ENCODE measurements at places on chromosomes 1 and 21. TPM values are rescaled to one million over a fixed set of nuclear protein-coding genes. Genes with fewer than 3 reads are reported as not detected.

Gene CSDE1
- 915 TPM for total RNA-seq

DNA sequence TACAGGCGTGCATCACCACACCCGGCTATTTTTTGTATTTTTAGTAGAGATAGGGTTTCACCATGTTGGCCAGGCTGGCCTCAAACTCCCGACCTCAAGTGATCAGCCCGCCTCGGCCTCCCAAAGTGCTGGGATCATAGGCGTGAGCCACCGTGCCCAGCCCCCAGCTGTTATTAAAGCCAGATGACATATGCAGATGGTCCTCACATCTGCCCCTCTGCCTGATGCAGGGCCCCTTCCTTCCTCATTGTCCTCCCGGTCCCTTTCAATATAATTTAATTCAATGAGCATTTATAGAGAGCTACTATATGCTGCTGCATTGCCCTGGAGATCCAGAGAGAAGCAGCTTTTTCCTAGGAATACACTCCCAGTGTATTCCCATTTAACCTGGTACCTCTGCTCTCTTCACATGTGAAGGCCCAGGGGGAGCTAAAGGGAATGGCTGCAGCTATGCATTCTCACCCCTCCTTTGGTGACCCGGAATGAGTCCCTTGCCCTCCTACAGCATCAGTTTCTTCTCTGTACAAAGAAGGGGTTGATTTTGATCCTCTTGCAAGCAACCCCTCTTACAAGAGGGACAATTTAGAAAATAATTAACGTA is 55.6 kb downstream of the L1TD1 start:
- H3K27ac ChIP-seq, result no peak overlapping the region
- H3K4me1 ChIP-seq, result no peaks in the 10 kb centered on the region
- DNase-seq, result no peak
- no peaks in the 10 kb centered on the region for H3K27me3 ChIP-seq
- H3K36me3 ChIP-seq, result no peaks in the 10 kb centered on the region
- H3K4me3 ChIP-seq, result no peak overlapping the region

Gene NBPF26
- total RNA-seq, result 27.1 TPM

DNA sequence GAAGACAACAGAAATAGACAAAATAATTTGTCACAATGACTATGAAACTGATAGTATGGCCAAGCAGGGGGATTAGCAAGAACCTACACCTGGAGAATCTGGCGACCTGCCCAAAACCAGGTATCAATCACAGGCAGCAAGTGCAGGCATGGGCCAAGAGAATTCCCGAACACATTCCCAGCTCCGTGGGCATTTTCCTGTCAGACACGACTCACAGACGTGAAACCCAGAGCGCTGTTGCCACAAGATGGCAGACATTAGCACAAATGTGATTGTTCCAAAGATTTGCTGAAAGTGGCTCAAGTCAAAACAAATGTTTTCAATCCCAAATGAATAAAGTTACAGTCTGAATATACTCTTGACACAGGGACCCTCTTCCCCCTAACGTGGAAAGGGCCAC is 36.8 kb downstream of the HLCS start:
- H3K4me3 ChIP-seq, result no peak overlapping the region
- peaks cover 3% of the 10 kb centered on the region for H3K36me3 ChIP-seq
- no peak overlapping the region for H3K27ac ChIP-seq
- H3K4me1 ChIP-seq, result peaks cover 5% of the 10 kb centered on the region
- no peaks in the 10 kb centered on the region for H3K27me3 ChIP-seq
- DNase-seq, result peak; percentile 17

Gene LENEP
- 0.26 TPM for total RNA-seq

- no peak for DNase-seq
- H3K27me3 ChIP-seq, result no peaks in the 10 kb centered on the region
- no peaks in the 10 kb centered on the region for H3K4me1 ChIP-seq
- H3K36me3 ChIP-seq, result no peaks in the 10 kb centered on the region
Observed at GRCh38 chr1:47661040-47661439, 223.2 kb downstream of the FOXD2 start.

DNA sequence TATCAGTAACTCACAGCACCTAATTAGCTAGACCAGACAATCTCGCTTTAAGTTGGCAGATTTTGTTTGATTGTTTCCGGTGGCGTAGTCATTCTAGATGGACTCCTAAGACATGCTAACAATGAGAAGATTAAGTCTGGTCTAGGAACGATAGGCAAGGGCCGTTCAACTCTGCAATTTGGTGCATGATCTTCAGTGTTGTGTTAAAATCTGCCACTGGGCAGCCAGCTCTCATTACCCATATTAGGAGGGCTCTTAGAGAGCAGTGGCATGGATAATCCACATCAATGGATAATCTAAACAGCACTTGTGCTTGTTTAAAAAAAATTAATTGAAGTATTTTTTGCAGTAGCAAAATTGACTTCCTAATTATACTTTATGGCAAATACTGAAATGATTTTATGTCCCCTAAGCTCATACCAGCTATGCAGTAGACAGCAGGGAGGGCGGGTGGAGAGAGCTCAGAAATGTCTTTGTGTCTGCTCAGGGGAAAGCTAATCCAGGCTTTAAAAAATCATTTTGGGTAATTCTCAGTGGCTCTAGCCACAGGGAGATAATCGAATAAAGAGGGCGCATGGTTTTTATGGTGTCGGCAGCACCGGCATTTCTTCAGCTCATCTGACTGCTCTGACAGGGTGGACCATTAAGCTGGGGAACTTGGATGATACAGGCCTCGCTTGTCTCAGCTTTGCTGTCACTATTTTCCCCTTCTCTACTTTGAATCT is 48.5 kb upstream of the IKBKE start:
- H3K36me3 ChIP-seq, result peaks cover 2% of the 10 kb centered on the region
- no peak overlapping the region for H3K27ac ChIP-seq
- H3K4me3 ChIP-seq, result no peak overlapping the region
- no peaks in the 10 kb centered on the region for H3K27me3 ChIP-seq
- DNase-seq, result no peak
- H3K4me1 ChIP-seq, result no peaks in the 10 kb centered on the region

DNA sequence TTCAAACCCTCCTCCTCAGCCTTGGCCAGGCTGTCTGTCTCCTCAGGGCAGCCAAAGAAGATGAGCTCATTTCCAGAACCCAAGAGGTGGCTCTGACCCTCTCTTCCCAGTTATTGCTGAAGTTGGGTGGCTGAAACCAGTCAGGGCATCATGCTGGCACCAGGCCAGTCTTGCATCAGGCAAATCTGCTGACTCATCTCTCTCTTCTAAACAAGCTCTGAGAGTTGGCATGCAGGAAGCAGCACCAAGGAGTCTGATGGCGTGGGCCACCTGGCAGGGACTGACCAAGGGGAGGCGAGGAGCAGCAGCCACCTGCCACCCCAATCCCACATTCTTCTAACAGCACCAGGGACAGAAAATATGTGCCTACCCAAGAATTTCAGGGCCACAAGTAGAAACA is 104.8 kb upstream of the ATP1A1 start:
- peak; percentile 12 for DNase-seq
- no peaks in the 10 kb centered on the region for H3K36me3 ChIP-seq
- no peak overlapping the region for H3K4me3 ChIP-seq
- no peak overlapping the region for H3K27ac ChIP-seq
- H3K27me3 ChIP-seq, result no peaks in the 10 kb centered on the region
